ENCODE measurements at places on chromosomes 4 and X.

DNA sequence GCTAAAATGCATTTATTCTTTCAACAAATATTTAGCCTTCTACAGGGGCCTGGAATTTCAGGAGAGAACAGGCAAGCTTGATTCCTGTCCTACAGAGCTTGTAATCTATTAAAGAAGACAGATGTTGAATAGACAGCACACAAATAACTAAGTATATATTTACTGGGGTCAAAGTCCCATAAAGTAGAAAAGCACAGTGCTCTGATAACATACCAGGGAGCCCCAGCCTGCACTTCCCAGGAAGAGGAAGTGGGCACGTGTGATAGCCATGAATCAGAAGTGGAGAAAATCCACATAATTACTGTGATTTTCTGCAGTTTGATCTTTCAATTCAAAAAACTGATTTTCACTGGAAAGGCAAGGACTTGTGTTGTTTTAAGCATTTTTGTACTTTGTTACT is 129.1 kb downstream of the EGF start:
- no peak for DNase-seq

DNA sequence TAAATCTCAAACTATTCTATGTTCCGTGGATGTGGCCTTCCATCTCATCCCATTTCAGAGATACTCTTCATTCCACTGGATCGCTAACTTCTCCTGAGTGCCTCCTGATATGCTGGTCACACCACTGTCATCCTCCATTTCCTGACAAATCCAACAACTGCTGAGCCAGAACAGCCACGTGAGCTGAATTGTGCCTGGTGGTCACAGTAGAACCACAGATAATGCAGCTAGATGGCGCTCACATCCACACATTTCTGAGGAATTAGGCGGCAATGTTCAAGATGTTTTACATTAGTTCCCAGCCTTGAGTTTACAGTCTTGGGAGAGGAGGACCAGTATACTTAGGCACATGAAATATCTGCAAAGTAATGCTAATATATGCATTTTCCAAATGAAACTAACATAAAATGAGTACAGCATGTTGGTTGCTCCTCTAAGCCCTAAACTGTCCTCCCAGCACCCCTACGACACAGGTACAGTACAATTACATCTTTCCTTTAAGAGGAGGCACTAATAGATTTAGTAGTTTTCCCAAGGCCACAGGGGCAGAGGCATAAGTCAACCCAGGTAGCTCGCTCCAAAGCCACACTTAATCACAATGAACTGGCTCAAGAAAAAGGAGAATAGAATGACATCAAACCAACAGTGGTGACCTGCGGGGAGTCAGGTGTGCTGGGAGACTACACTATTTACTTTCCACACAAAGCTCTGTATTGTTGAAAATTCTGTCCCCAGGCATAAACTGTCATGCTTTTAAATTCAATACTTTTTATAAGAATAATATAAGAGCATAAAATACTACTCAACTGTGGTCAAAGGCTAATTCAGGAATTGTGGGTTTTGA is 134.2 kb downstream of the CHIC2 start:
- peak; percentile 79 for DNase-seq

DNA sequence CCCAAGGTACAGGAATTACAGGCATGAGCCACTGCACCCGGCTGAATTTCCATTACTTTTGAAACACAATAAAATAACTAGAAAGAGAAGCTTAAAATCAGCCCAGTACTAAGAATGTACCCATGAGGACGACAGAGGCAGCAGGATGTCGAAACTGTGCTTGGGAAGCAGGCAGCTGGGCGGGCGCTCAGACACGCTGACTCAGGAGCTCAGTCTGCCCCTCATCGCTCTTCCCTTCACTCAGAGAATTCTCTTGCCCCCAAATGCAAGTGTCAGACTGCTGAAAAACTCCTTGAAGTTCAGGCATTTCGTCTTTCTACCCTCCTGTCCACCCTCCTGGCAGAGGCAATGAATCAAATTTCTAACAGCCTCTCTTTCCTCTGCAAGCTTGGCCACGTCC is 41.0 kb upstream of the CDKN2AIP start:
- no peak for DNase-seq

DNA sequence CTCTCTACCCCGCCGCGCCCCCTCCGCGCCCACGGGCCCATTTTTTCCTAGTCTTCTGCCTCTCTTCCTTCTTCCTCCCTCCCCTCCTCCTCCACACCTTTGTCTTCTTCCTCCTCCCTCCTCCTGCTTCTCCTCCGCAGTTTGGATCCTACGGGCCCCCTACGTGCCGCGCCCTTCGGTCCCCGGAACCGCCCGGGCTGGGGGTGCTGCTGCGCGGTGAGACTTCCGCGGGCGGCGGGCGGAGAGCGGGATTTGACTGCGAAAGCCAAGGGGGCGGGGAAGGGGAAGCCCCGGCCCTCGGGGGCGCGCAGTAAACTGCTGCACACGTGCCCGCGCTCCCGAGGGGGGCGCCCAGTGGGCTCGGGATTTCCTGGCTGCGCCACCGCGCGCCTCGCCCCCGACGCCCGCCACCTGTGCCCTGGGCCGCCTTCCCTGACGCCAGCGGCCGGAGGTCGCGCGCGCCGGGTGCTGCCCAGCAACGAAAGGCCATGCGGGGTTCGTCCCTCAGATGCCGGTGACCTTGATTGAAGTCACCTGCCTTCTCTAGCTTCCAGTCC is 3.3 kb upstream of the NKX3-2 start:
- DNase-seq: no peak

- DNase-seq: no peak
These were observed 98.7 kb upstream of the DDIT4L start for GRCh38 chr4:100288811-100289529.

- no peak for DNase-seq
These were observed 83.4 kb downstream of the PHKA2 start for GRCh38 chrX:18900401-18900976.

DNA sequence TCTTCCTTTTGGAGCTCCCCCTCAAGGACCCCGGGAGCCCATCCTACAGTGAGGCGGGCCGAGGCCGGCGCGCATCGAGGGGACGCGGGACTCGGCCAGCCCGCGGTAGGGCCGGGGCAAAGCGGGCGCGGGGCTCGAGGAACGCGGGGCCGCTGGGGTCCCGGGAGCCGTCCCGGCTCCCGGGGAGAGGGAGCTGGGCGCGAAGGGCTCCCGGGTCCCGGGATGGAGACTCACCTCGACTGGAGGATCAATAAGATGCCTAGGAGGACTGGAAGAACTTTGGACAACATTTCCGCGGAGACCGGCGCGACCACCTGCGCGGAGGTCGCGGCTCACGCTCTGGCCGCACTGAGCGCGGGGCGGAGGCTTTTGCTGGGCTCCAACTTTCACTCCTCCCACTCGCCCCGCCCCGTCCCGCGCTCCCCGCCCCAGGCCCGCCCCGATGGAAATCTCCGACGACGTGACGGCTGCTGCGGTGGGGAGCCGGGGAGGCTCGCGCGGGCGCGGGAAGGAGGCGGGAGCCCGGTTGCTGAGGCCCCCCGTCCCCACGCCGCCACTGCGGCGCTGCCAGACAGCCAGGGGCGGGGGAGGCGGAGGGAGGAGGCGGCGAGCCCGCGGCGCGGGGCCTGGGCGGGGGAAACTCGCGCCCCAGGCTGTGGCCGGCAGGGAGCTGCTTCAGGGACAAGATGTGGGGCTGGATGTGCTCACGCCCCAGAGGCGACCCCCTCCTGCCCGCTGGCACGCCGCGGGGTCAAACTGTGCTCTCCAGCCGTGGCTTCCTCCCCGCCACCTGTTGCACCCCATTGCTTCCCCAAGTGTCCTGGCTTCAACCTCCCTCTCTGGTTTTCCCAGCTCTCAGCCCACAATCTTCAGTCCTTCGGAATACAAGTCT is at the start of gene GABRE:
Gene GABRE, minus strand, starts transcription at position 341 of the 892 bp plus-strand sequence. Its CDS starts 51 bp downstream, at position 290.
- DNase-seq: no peak

- DNase-seq: no peak
These were observed 3.3 kb upstream of the SUPT20HL1 start for GRCh38 chrX:24357106-24357505.

GRCh38 chr4:151434183-151434860 is 25.3 kb downstream of the FHIP1A start:
- DNase-seq: no peak

GRCh38 chr4:169236078-169236477 is 34.7 kb downstream of the SH3RF1 start:
- DNase-seq: no peak

- no peak for DNase-seq
These were observed 54.0 kb downstream of the LPAR4 start for GRCh38 chrX:78801522-78801921.

DNA sequence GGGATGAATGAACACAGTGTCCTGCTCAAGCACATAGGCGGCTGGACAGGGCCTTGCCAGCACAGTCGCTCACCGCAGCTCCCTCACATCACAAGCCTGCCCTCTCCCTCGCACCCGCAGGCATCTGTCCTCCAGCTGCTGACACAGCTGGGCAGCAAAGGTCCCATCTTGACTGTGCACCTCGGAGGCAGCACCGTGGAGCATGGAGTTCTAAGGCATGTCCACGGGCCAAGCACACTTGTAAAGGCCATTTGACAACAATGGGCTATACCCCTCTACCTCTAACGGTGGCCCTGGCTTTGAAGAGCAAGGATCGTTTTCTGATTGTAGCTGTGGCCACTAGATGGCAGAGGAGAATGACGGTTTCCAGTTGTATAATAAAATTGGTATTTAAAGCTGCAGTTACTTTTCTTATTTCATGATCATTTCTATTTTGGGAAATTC is 53.8 kb downstream of the APLN start:
- DNase-seq: peak; percentile 80
